Stimulated activated CD4-positive, alpha-beta T cell treated with anti-CD3 and anti-CD28 coated beads, TNF-alpha, amount 100 ng/mL, for 4 hours (primary cell): ENCODE measurements at places on chromosomes 12 and 14.

DNA sequence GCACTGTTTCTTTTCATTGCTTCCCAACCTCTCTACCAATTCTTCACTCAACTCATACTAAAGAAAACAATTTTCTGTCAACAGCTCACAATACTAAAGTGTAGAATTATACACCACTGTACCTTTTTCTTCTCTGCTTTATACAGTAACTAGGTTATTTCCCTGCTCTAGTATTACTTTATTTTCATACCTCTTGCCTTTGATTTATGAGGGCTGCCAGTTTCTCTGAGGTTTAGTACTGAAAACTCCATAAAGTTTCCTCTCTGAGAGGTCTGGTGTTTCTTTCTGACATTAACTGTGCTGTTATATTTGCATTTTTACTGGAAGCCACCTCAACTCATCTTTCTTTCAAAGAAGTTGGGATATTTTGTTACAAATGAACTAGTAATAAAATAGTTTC lies 63.0 kb upstream of the GRIP1 start:
- no peak for DNase-seq

GRCh38 chr12:116065606-116066005 lies 211.9 kb downstream of the MED13L start:
- no peak for DNase-seq

GRCh38 chr12:74319886-74320285 lies 217.7 kb upstream of the ATXN7L3B start:
- DNase-seq = no peak

DNA sequence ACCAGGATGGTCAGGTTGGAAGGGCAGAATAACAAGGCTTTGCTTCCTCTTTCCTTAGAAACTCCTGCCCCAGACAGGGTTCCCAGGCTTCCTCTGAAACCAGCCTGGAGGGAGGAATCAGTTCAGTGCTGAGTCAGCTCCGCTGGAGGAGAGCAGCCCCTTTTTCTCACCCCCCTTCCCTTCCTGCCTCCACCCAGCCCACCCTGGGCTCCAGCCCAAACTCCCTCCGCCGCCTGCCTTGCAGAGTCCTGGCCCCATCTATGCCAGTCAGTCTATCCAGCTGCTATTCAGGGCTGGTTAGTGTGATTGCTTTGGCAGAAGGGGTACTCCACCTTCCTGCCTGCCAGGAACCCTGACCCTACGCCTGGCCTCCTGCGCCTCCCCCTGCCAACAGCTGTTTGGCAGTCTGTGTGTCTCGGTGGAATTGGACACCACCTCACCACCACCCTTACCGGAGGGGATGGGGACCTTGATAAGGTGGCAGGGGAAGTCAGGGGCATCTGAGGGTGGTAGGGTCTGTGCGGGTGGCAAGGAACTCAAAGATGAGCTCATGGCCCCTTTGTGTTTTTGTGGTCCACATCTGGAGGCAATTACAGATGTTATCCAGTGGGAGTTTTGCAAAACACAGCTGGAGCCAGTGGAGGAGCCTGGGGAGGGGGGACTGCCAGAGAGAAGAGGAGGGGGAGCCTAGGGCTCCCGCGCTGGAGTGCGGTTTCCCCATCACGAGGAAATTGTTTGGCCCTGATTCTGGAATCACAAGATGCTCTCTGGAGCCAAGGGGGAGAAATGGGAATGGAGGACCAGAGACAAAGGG lies 12.2 kb downstream of the MMP14 start:
- DNase-seq = no peak

- DNase-seq = no peak
Observed at GRCh38 chr14:25049568-25050268, at the start of gene STXBP6. STXBP6 (minus strand) TSS chr14:25050147; CDS start chr14:24974818, 75,329 bp downstream.

DNA sequence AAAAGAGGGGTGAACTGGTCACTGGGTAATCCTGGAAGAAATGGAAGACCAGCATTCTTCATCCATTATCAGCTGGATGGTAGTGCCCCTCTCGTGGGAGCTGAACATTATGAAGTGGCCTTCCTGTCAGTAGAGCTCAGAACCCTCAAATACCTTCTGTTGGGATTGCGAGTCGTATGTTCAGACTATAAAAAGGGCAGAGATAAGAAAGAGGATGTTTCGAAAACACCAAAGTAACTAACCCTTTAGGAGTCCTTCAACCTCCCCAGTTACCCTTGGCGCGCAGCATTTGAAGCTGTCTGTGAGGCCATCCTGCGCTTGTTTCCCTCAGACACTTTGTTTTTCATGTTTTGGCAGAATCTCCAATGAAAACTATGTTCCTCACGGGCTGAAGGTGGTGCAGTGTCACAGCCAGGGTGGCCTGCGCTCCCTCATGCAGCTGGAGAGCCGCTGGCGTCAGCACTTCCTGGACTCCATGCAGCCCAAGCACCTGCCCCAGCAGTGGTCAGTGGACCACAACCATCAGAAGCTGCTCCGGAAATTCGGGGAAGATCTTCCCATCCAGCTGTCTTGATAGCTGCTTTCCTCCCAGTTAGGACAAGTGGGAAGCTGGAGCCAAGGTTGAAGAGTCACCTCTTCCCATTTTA lies 19.3 kb upstream of the GALNT16 start:
- no peak for DNase-seq

DNA sequence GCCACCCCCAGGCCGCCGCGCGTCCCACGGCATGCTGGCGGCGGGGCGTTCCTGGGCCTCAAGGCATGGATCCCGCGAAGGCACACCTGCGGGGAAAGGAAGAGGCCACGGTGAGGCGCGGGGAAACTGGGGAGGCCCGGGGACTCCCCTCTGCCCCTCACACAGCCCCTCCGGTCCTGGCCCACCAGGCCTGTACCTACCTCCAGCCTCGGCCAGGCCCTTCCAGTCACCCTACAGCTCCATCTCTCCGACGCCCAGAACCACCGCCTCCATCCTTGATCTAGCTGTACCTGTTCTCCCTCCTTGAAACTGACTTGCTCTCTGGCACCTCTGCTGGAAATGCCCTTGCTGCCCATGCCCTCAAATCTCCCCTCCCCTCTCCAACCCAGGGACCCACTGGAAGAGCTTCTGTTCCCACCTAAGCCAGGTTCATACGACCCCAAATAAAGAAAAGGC lies 1.7 kb downstream of the ANKRD9 start:
- DNase-seq = no peak

- no peak for DNase-seq
Observed at GRCh38 chr12:96359328-96359727, 40.9 kb downstream of the CDK17 start.

DNA sequence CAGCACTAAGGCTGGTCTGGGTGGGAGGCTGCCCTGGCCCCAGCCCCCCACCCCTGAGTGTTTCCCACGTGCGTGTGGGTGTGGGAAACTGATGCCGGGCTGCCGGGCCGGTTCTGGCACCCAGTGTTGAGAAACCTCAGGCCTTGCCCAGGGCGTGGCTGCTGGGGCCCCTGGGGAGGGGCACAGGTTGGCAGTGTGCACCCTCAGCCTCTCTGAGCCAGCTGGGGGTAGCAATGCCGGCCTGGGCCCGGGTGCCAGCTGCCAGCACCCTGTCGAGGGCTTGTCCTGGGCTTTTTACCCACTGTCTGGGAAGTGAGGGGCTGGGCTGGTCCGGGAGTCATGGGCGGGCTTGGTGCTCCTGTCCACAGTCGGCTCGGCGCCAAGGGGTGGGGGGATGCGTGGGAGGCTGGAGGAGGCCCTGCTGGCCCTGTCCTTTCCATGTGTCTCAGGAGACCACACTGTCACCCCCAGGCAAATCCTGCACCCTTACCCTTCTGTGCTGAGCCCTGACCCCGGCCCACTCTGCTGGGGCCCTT lies 15.7 kb downstream of the ASPG start:
- DNase-seq = no peak

GRCh38 chr12:109900752-109901580 lies 892 bp downstream of the TCHP start:
- DNase-seq = no peak
